DMS 273 treated with DMSO at 0.1 percent for 48 hours (cell line): ENCODE measurements at places on chromosomes 4 and X.

- DNase-seq = no peak
Measured at GRCh38 chr4:52376132-52376704, 282.9 kb downstream of the USP46 start.

DNA sequence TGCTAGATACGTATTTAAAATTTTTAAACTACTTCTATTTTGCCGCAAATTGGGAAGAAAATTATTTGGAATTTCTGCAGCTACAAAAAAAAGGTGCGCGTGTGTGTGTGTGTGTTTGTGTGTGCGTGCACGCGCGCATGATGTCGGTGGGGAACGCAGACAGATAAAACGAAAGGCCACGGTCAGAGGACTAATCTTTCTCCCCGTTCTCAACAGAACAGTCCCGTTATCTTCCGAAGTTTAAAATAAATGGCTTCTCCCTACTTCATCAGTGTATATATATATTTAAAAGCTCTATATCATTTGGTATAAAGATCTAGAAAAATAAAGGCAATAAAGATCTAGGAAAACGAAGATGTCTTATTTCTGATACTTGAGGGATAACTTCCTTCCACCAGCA is 1.5 kb downstream of the MGARP start:
- no peak for DNase-seq

DNA sequence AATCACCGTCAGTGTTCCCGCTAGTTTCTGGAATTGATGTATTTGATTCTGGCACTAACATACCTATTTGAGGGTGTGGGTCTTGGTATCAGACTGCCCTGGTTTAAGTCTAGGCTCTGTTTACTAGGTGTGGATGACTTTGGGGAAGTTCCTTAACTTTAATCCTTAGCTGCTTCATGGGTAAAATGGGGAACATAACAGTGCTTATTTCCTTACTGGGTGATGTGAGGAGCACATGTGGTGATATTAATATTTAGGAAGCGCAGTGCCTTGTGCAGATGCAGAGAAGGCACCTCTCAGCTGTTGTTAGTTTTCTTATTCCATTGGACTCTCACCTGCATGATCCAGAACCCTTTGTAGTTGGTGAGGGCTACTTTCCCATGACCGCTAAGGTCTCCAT is 17.1 kb downstream of the RNF4 start:
- no peak for DNase-seq

- no peak for DNase-seq
Measured at GRCh38 chr4:158624889-158625478, 46.7 kb downstream of the C4orf46 start.

DNA sequence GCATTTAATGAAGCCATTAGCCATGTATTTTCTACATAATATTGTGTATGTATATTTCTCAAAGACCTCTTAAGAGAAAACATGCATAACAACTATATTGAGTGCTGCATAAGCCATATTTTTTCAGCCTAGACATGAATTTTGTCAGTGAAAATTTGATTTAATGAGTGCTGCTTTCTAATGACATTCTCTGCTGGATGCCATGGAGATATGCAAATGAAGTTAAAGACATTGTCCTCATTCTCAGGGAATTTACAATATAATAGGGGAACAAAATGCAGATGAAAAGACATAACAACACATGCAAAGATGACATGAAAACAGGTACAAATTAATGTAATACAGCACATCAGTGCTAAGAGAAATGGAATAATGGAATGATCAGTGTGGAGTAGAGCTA is 118.7 kb downstream of the ATOH1 start:
- no peak for DNase-seq

DNA sequence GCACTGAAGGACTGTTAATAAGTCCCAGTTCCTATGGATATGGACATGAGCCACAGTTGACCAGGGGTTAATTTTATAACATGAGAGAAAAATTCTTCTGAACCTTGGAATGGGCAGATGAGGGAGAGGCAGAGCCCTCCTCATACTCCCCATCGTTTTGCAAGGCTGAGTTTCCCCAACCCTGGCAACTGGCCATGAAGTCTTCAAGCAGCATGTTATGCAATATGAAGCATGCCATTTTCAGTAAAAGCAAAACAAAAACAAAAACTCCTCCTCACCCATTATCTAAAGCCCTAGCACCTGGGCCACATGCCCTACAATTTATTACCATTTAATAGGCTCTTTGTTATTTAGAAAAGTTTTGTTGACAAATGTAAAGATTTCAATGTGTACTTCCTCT is 64.5 kb downstream of the GPC4 start:
- no peak for DNase-seq

- DNase-seq = no peak
Measured at GRCh38 chr4:176387571-176387970, 67.8 kb downstream of the SPCS3 start.

DNA sequence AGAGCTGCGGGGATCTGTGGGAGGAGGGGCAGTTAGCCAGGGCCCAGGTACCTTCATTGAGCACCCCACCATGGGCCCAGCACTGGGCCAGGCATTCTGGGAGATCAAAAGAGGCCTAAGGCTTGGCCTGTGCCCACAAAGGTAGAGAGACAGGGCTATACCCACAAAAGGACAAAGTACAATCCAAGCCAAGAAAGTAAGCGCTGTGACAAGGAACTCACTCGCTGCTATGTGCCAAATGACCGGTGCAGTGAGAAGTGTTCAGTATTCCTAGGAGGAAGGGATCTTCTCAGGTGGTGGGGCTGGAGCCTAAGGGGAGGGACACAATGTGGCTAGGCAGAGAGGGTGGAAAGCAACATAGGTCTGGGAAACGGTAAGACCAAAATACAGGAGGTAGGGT is 8.8 kb upstream of the FRMPD3 start:
- DNase-seq = no peak

GRCh38 chr4:47838445-47838844 is 578 bp upstream of the CORIN start:
- no peak for DNase-seq

DNA sequence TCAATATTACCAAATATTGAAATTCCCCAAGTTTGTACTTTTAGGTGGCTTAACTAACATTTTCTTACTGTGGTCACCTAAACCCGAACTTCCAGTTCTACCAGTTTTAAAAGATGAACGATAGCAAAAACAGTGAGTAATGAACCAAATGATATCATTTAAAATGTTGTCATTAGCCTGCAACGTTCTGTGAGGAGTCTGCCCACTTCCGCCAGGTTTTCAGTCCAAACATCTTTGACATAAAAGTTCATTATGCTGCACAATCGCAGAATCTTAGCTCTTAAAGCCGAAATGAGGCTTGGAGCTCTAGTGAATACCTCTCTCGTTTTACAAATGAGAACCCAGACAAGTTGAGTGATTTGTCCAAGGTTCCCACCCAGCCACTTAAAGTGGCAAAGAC is 762 bp downstream of the PIGA start:
- no peak for DNase-seq

- no peak for DNase-seq
Measured at GRCh38 chr4:108361886-108362285, 193.2 kb upstream of the LEF1 start.

DNA sequence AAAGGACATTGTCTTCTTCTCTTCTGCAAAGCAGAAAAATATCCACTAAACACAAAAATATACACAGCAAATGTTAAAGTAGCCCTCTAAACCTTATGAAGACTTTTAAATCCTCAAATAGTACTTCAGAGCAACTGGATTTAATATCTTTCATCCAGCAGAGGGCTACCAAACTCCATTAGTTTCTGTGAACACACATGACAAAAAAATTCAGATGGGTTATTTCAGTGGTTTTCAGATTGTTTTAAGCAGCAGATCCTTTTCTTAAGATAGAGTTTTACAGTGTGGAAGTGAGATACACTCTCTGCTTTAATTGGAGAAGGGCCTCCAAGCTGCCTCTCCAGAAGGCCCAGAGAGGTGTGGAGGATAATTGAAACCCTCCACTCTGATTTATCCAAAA is 56.7 kb downstream of the ANK2 start:
- no peak for DNase-seq

DNA sequence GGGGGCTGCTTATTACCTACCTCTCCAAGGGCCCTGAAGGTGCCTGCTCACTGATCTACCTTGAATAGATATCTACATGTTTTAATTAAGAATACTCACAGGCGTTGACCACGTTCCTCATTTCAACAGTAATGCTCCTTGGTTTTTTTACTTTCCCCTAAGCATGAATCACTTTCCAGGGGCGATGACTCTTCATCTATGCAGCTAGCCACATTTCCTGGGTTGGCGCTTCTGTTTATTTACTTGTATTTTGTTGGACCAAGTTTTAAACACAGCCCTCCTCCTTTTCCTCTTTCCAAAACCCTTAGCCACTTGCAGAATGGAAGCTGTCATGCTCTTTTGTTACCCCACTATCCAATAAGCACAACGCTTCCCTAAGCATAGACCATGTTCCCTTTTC is 50.8 kb downstream of the CBLL2 start:
- no peak for DNase-seq

DNA sequence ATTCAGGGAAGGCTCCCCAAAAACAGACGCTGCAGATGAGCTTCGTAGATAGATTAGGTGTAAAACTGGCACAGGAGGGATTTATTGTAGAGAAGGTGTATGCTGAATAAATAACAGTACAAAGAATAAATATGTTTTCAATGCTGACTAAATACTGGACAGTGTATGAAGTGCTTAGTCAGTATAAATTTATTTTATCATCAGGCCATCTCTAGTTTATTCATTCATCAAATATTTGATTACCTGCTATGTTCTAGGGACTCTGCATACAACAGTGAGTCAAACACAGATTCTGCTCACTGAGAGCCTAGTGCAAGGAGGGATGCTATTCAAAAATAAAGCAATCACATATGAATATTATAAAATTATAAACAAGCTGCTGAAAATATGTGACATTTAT is 63.6 kb upstream of the TSPAN5 start:
- DNase-seq = no peak

- DNase-seq = no peak
Measured at GRCh38 chr4:82614838-82615449, 53.2 kb upstream of the TMEM150C start.

- no peak for DNase-seq
Measured at GRCh38 chr4:174707051-174707676, 121.9 kb downstream of the GLRA3 start.

DNA sequence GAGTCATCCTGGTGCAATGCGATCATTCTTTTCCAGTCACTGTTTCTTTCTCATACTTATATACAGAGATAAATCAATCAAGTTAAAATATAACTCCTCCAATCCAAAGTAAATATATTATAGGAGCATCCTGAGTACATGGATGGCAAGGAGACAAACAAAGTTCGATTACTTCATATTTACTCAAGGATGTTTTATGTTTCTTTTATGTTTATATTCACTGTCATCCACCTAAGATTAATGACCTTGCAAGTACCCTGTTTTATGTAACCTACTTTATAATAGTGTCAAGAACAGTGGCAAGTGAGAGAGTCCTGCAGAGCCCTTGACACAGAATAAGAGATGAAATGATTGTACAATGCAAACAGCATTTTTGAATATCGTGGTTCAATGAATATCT is at the start of gene UGT2B11:
UGT2B11 (minus strand) TSS at position 33 of the 400 bp plus-strand sequence; CDS start at position 7, 26 bp downstream.
- no peak for DNase-seq

DNA sequence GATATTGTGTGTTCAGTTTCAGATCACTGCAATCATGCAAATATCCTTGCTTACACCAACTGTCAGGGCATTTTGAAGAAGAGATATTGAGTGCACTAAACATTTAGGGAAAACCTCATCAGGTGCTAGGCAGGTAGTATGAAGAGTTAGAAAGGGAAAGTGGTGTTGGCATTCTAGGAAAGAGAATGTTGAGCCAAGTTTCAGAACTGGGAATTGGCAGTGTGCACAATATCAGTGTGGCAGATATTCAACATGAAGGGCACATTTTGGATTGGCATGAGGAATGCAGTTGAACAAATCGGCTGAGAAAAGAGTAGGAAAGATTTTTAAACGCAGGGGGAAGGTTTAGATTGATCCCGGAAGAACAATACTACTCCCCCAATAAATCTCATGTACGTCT is 43.4 kb upstream of the SMAD1 start:
- no peak for DNase-seq

- no peak for DNase-seq
Measured at GRCh38 chrX:71321731-71322130, 20.2 kb downstream of the ITGB1BP2 start.

DNA sequence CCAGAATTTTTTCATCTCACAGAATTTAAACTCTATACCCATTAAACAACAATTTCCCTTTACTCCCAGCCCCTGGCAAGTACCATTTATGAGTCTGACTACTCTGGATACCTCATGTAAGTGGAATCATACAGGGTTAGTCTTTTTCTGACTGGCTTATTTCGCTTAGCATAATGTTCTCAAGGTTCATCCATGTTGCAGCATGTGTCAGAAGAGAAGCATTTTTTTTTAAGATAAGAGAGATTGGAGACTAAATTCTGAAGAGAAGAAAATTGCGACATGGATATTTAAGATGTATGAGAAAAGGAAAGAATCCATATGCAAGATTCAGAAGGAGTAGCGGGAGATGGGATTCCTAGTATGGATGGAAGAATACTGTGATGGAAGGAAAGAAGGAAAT is 11.3 kb upstream of the SLC9B1 start:
- no peak for DNase-seq

DNA sequence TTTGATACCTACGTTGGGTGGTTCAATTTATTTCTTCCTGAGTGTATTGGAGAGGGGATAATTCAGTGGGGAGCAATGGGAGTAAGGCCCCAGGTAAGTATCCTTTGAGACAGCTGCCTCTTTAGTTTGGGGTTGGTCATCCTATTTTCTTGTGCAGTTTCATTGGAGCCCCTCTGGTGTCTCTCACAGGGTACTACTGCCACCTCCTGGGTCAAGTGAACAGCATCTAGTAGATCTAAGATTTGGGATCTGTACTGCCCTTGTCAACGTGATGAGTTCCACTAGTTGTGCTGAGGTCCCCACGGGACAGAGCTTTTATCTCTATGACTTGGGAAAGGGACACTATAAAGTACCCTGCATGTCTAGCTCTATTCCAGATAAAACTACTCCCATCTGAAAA is 80.6 kb downstream of the PBDC1 start:
- no peak for DNase-seq

GRCh38 chr4:181289198-181289597 is 954.0 kb upstream of the TENM3 start:
- DNase-seq = no peak

DNA sequence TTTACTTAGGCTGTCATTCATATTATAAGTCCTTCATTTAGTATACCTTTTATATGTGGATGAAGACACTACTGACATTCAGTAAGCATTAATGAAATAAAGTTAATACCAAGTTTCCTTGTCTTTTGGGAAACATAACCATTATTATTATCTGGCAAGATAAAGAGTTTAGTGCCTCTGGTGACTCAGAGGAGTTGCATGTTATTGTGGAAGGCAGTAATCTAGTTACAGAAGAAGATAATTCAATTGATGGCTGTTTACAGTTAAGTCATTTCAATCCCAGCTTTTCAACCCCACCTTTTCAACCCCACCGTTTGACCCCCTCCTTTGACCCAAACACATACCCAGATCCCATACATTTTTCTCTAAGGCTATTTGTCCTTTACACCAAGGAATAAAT is 143.8 kb downstream of the FANCB start:
- no peak for DNase-seq

GRCh38 chr4:14225688-14226207 is 598.2 kb upstream of the BOD1L1 start:
- DNase-seq = no peak
